ENCODE measurements at places on chromosomes 1 and 21.

GRCh38 chr1:212623603-212624002 is 15.0 kb downstream of the ATF3 start:
- no peak for DNase-seq

GRCh38 chr1:229229721-229230139 is 41.2 kb upstream of the RAB4A start:
- no peak for DNase-seq

DNA sequence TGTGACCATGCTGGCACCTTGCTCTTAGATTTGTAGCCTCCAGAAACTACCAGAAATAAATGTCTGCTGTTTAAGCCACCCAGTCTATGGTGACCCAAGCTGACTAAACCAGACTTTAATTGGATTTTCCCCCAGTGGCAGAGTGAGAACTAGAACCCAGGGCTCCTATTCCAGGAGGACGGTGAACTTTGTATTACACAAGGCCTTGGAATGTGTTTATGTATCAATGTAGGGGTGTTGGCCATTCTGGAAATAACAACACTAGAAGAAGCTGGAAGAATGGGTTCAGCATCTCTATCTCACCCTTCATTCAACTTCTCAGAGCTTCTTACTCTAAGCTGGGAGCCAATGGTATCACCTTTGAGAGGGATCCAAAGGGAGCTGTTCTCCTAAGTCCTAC is 37.0 kb downstream of the ARHGEF11 start:
- DNase-seq: no peak

DNA sequence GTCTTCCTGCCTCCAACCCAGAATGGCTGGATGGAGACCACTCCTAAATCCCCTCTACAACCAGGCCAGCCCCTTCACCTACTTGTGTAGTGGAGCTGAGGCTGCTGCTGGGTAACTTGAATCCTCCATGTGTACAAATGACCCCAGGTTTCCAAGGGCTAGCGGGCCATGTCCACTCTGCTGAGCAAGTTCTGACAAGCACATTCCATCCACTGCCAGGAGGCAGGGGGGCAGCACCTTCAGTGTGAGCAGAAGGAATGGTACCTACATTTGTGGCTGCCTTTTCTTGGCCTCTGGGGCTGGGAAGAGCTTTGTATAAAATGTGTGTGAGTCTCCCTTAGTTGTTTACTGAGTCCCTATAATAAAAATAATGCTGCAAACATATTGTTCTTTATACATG is 14.5 kb downstream of the KIAA0040 start:
- no peak for DNase-seq

- DNase-seq: no peak
These were observed 922.1 kb downstream of the AMY1C start for GRCh38 chr1:104671684-104672353.

DNA sequence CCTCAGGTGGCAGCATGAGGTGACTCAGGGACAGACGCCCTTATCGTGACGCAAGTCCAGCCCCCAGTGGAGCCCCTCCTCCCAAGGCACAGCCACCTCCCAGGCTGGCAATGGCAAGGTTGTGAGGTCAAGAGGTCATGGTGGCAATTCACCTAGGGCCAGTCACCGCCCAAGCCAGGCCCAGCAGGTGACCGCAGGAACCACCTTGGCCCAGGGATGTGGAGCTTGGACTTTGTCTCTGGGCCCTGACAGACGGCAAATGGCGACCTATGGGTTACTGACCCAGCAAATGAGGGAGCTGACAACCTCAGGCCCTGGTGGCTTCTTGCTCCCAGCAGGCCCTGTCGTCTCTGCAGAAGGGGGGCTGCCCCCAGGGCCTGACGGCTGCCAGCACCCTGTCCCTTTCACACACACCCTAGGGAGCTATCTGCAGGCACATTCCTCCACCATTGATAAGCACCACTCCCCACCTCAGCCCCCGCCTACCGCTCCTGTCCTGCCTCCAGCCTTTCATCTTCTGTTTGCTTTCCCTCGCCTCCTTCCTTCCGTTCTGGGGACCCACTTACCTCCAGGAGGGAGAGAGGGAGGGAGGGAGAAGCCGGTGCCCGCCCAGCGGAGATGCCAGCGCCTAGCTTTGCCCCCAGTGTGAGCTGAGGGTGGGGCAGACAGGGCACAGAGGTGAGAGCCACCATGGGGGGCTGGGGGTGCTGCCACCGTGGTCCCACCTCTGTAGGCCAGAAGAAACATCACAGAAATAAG is 12.1 kb downstream of the EPHA2 start:
- no peak for DNase-seq

DNA sequence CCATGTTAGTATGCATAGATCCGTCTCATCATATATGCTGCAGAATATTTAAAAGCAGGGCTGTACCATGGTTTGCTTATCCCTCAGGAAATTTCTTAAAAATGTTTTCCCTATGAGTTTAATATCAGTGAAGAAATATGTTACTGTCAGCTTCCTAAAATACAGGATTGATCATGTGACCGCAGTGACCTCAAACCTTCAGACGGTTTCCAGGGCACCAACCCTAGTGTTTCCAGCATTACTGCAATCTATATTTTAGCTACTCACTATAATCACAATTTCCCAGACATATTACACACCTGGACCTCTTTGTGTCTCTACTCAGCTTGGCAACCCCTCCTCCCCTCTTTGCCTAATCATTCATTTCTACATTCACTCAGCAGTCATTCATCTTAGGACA is 7.7 kb upstream of the SDHB start:
- no peak for DNase-seq

- no peak for DNase-seq
These were observed 58.3 kb downstream of the EDEM3 start for GRCh38 chr1:184696403-184696802.

DNA sequence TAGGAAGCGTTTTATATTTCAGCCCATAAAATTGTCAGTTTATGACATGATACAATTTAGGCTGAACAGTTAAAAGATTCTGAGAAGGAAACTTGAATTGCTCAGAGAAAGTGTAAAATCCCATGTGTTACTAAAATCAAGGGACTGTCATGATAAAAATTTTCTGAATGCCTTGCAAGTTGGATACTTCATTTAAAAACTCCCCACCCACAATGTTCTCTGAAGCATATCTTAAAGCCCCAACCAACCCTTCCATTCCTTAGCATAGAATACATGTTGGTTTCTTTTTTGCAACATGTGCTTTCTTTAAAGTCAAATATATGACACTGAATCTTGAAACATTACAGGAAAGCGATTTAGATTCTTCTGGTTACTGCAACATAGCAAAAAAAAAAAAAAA is 97.4 kb downstream of the MRPL39 start:
- DNase-seq: no peak

DNA sequence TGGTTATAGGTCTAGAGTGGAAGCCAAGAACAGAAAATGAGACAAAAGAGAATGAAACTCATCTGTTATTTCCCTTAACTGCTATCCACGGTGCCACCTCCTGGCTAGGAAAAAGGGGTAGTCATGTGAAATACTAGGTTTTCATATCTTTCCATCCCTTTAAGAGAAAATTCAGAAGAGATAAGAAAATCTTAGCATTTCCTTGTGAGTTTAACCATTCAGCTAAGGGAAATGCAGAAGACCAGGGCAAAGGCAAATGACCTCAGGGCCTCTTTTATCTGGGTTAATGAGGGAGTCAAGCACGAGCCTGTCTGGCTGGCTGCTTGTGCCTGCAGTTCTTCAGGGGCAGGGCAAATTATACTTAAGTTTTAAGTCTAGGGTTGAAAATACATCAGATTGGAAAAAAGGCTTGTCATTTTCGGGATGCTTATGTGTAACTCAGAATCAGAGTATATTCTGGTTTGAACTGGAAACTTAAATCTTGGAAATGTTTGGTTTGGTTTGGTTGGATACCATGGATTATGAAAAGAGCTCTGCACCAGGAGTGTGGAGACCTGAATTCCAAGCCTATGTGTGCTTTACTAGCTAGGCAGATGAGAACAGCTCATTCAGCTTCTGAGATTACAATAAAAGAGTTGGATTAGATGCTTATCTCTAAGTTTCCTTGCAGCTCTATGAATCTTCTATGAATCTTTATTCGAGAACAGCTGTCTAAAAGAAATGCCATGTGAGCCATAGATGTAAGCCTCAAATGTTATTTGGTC is 19.9 kb downstream of the NIBAN1 start:
- no peak for DNase-seq

GRCh38 chr1:34904236-34905097 is 25.0 kb downstream of the DLGAP3 start:
- DNase-seq: no peak

- DNase-seq: no peak
These were observed 44.1 kb upstream of the ARHGEF16 start for GRCh38 chr1:3410142-3410925.

DNA sequence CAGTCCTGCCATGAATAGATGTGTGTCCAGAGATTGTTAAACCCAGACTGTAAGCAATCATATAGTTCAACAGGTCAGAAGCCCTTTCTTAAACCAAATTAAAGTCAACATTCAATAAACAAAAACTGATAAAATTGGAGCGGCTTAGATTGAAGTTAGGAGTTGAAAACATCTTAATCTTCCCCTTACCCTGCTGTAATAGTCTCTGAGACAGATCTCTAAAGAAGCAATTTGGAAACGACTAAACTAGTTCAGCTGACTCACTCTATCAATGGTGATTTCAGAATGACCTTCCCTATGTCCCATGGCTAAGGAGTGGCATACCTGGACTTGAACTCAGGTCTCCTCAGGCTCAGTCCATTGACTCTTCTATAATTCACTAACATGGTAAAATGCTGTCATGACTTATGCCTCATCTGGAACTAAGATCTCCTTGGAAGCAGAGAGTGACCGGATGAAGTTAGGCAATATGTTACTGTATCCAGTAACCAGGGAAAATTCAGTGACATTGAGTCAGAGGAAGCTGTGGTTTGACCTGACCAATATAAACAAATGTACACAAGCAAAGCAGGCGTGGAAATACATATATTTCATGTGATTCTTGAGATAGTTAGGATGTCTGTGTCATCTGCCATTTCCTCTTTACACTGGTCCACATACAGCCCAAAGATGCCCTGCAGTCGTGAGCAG is 30.1 kb downstream of the SGIP1 start:
- DNase-seq: no peak

- no peak for DNase-seq
These were observed 3.6 kb downstream of the AJAP1 start for GRCh38 chr1:4657960-4658541.

- DNase-seq: peak; percentile 67
These were observed 9.2 kb upstream of the KCNQ4 start for GRCh38 chr1:40774266-40774998.

DNA sequence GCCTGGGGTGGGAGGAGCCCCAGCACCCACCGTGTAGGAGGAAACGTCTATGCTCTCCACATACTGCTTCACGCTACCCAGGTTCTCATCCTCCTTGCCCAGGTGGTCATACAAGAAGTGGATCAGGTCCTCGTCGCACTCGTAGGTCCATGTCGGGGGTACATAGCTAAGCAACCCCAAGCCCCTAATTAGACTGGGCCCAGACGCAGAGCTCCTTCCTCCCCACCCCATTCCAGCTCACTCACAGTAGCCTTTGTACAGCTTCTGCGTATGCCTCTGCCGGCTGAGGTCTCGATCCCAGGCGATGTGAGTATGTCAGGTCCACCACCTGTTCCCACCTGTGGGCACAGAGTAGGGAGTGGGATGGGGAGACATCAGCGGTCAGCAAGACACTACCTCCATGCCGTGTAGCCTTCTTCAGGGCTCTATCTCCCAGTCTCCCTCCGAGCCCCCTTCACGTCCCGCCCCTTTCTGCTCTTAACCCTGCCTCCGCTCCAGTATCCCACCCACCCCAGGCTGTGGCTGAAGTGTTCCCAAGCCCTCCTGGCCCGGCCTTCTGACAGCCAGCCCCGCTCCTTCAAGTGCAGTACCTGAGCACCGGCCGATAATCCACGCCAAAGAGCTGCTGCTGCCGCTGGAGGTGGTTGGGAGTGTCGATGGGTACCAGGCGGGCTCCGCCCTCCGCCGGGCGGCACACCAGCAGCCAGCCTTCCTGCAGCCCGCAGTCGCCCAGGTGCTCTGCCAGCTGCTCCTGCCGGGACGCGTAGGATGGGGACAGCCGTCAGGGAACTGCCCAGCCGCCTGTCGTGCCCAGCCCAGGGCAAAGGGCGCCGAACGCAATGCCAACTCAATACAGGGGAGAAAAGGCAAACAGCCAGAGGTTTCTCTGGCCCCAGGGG is 919 bp downstream of the HECTD3 start:
- DNase-seq: no peak

- DNase-seq: no peak
These were observed 133.0 kb downstream of the LRRC7 start for GRCh38 chr1:69700770-69701169.

- no peak for DNase-seq
These were observed 19.2 kb downstream of the CD247 start for GRCh38 chr1:167499106-167499505.

DNA sequence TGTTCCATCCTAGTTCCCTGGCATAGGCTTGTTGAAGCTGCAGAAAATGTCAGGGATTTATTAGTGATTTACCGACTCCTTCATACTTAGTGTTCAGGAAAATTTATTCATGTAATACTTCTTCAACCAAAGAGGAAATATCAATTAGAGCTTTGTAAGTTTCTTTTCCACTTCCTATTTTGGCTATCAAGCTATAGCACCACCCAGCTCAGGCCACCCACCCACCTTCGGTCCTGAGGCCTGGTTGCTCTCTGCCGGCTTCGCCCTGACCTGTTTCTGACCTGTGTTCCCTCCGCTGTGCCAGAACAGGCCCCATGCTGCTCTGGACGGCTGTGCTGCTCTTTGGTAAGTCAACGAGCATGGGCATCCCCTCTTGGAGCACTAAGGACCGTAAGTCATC is at the start of gene FCRL6:
Gene FCRL6, plus strand, starts transcription at position 250 of the 400 bp plus-strand sequence. Its CDS starts 65 bp downstream, at position 315.
- no peak for DNase-seq

DNA sequence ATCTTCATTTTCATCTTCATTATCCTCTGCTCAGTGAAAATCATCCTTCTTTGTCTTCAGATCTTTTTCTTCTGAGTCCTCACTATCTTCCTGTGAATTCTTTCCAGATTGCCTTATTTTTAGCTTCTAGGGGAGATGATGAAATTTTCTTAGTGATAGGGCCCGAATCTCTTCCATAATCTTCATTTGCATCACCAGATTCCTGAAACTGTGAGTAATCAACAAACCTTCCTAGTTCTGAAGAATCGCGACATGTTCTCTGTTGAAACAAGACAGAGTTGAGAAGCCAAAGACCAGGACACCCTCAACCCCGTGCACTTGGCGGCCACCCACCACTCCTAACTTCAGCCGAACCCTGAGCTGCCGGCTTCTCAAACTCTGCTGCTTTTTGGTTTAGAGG is 92.8 kb upstream of the CDC42BPA start:
- DNase-seq: no peak

GRCh38 chr1:95229037-95229436 is 5.0 kb upstream of the RWDD3 start:
- no peak for DNase-seq
